ENCODE measurements at places on chromosomes 13 and 19.

- no peak for DNase-seq
Measured at GRCh38 chr19:6233827-6234511, 45.8 kb downstream of the MLLT1 start.

- DNase-seq: no peak
Measured at GRCh38 chr13:105341256-105341655, 1194.2 kb downstream of the EFNB2 start.

DNA sequence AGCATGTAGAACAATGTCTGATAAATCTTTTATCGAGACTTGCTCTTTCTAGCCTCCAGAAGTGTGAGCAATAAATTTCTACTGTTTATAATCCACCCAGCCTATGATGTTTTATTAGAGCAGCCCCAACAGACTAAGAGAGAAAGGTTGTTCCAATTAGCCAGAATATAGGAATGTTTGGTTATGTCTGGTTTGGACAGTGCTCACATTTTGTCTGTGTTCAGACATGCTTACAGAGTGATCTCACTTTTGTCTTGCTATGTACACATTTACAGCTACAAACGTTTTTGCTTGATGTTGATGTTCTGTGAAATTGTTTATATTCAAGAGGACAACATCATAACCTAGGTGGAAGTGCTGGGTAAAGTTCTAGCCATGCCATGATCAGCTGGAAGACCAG, 18.0 kb upstream of the EVI5L start:
- DNase-seq: no peak

GRCh38 chr13:108154421-108154858, 60.9 kb downstream of the LIG4 start:
- DNase-seq: no peak

GRCh38 chr19:13149628-13150186, 468 bp downstream of the STX10 start:
- DNase-seq: no peak
